ENCODE measurements at places on chromosomes 5 and 9.
A peak's percentile ranks its signal among the peaks of the same experiment; 100 is the strongest.

DNA sequence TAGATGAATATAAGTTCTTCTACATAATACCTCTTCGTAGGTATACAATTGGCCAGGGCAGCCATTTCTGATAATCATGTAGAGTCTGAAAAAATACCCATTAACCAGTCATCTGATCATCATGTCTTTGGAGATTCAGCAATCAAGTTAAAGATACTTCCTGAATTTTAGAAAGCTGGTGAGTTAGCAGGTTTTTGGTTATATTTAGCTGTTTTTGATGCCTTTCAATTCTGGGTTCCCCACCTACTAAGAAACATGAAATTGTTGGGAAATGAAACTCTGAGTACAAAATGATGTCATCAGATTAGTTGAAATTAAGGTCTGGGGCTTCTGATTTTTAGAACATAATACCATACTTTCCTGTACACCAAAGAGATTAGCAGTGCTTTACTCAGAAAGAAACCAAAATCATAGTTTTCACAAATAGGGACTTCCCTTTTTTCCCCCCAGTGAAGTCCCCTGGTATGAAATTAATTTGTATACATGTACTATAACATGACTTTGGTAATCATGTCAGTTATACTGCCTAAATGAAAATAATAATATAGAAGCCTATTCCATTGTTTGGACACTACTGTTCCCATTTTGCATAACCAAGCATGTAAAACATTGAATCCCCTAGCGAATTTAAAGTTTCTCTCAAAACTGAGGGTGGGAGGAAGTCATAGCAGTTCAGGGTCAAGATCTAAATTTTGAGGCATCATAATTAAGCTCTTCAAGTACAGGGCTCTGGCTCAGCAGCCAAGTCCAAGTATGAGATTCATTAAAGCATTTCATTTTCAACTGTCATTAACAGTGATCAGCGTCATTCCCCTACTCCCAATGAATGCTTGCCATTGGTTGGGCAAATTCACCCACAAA is 17.9 kb downstream of the PRLR start:
- no peak for DNase-seq

DNA sequence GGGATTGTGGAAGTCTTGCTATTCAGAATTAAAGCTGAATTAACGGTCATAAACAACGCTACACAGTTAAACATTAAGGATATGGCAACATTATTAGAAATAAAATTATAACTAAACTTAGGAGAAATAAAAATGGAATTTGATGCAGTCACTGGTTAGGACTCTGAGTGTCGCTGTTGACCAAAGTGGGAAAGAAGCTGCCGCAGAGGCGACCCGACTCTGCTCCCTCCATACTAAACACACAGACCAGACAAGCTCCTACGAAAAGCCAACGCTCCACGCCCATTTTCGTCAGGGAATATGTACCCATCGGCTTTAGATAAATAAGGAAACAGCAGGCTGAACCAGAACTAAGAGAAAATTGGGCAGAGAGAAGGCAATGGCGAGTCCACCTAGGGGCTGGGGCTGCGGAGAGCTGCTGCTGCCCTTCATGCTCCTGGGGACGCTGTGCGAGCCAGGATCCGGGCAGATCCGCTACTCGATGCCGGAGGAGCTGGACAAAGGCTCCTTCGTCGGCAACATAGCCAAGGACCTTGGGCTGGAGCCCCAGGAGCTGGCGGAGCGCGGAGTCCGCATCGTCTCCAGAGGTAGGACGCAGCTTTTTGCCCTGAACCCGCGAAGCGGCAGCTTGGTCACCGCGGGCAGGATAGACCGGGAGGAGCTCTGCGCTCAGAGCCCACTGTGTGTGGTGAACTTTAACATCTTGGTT is at the start of gene PCDHGA5:
Gene PCDHGA5 (plus strand): TSS at position 211 of the 709 bp plus-strand sequence. CDS start 169 bp downstream, at position 380.
- peak; percentile 28 for DNase-seq

DNA sequence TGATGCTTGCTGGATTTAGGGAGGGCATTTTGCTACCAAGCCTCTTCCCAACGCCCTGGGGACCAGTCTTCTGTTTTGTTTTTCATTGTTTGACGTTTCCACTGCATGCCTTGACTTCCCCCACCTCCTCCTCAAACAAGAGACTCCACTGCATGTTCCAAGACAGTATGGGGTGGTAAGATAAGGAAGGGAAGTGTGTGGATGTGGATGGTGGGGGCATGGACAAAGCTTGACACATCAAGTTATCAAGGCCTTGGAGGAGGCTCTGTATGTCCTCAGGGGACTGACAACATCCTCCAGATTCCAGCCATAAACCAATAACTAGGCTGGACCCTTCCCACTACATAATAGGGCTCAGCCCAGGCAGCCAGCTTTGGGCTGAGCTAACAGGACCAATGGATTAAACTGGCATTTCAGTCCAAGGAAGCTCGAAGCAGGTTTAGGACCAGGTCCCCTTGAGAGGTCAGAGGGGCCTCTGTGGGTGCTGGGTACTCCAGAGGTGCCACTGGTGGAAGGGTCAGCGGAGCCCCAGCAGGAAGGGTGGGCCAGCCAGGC is 23.0 kb downstream of the PCDHGC5 start:
- DNase-seq: no peak

DNA sequence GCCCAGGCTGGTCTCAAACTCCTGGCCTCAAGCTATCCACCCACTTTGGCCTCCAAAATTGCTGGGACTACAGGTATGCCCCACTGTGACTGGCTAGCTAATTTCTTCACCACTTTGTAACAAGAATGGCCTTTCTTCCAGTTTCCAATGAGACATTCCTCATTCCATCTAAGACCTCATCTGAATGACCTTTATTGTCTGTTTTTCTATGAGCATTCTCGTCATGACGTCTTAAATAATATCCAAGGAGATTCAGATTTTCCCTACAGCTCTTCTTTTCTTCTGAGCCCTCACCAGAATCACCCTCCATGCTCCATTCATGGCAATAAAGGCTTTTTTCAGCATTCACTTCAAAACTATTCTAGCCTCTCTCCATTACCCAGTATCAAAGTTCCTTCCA is 30.2 kb upstream of the STK32A start:
- DNase-seq: no peak

DNA sequence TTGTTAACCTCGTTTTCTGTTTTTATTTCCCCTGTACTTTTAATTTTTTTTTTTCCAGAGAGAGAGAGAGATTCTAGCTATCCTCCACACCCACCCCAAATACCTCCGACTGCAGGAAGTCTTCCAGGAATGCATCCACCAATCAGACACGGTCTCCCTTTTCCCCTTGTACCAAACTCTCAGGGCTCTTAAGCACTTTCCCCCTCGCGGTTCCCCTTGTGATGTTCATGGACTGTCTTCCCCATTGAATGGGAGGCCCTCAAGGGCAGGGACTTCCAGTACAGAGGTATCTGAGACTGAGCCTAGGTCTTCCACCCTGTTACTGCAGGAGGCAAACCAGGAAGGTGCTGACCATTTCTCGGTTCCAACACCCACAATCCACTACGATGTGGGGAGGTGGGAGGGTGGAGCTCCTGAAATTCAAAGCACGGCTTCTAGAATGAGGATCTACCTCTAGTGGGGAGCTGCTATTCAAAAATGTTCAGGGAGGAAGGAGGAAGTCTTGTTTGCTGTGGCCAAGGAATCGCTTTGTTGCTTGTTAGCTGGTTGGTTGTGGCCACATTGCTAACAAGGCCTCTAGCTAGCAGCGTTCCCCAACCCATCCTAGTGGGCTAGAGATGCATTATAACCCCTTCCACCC is 37.5 kb upstream of the PTGS1 start:
- no peak for DNase-seq

DNA sequence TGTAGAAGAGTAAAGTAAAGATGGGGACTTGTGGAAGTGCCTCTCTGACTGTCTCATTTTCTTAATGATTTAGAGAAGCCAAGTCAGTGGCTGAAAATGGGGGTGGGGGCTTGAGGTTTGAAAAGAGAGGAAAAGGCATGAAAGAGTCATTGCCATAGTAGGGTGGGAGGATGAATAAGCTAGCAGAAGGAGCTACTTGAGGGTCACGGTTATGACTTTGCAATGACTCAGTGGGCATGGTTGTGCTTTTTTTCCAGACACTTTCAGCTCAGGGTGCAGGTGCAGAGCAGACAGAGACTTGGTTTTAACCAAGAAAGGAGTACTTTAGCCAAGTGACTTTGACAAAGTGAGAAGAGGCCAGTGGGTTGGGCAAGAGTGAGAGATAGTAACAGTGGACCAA is 117.8 kb downstream of the PTTG1 start:
- DNase-seq: no peak

- DNase-seq: no peak
Measured at GRCh38 chr9:82410866-82411265, 422.3 kb downstream of the SPATA31D1 start.

Measured in fibroblast of mammary gland (primary cell).